H9 (cell line): ENCODE measurements at places on chromosomes 7 and 10. TPM values are rescaled to one million over a fixed set of nuclear protein-coding genes. Genes with fewer than 3 reads are reported as not detected.

- DNase-seq, result no peak
Measured at GRCh38 chr7:149280151-149280550, 18.2 kb downstream of the ZNF783 start.

DNA sequence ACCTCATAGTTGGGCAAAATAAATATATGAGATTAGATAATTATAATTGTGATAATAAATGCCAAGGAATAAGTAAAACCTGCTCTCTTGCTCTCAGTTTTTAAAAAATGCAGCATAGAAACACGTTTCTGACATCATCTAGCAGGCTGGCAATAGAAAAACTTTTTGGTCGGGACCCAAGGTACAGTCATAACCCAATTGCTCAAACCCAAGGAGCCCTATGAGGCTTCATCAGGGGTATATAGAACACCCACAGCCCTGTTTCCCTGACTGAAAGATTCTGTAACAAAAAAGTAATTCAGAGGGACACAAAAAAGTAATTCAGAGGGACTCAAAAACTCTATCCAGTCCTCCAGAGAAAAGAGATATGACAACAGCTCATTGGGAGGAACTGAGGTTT is 3.8 kb downstream of the PDE1C start:
- no peak for DNase-seq

DNA sequence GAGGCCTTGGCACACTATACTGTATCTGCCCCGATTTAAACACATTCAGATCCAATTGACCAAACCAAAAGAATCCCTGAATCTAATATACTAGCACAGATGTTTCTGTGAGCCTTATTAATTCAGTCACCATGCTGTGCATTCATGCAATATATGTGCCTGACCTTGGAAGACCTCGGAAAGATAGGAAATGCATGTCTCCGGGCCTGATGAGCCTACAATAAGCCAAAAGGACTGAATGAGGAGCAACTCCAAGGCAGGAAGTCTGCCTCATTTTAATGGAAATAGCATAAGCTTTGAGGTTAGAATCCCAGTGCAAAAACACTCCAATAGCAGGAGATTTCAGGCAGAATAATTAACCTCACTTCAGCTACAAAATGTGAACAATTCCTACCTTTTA is 316.7 kb downstream of the LRRTM3 start:
- DNase-seq, result no peak

The C7orf33 gene
- total RNA-seq, result not detected in 2 replicates

DNA sequence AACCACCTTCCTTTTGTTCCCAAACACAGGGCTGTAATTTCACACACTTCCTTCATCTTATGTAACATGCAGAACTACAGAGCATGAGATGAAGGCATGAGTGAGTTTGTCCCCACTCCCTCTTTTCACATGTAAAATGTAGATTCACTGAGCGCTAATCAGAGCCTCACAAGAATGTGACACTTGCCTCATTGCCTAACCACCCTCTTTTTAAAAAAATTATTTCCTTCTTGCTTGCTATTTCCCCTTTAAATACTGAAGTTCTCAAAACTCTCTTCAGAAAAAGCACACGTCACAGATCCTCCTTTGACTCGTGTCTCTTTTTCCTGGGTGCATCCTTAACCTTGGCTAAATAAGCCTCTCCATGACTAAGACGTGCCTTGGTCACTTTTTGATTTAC is 121.2 kb upstream of the TARP start:
- DNase-seq, result no peak
